ENCODE measurements at places on chromosomes 3 and 15. TPM values are rescaled to one million over a fixed set of nuclear protein-coding genes. Genes with fewer than 3 reads are reported as not detected.

Gene PLSCR2
- total RNA-seq = not detected

Gene FOXL2
- under 0.01 TPM for total RNA-seq

Gene PLSCR5
- total RNA-seq = not detected

Gene PLA2G4F
- total RNA-seq = not detected

Gene LTK
- 0.50 TPM for total RNA-seq

Gene SLC15A2
- 0.17 TPM for total RNA-seq

Gene ZNF620
- total RNA-seq = 0.67 TPM

Gene TMOD2
- total RNA-seq = 3.5 TPM

Data from bronchus fibroblast of lung (primary cell).